ENCODE measurements at places on chromosomes 11 and 22. TPM values are rescaled to one million over a fixed set of nuclear protein-coding genes. Genes with fewer than 3 reads are reported as not detected.

GRCh38 chr11:112087212-112087611 is 539 bp downstream of the SDHD start:
- DNase-seq: no peak

GRCh38 chr22:26558248-26558895 is 31.6 kb downstream of the TPST2 start:
- DNase-seq: no peak

DNA sequence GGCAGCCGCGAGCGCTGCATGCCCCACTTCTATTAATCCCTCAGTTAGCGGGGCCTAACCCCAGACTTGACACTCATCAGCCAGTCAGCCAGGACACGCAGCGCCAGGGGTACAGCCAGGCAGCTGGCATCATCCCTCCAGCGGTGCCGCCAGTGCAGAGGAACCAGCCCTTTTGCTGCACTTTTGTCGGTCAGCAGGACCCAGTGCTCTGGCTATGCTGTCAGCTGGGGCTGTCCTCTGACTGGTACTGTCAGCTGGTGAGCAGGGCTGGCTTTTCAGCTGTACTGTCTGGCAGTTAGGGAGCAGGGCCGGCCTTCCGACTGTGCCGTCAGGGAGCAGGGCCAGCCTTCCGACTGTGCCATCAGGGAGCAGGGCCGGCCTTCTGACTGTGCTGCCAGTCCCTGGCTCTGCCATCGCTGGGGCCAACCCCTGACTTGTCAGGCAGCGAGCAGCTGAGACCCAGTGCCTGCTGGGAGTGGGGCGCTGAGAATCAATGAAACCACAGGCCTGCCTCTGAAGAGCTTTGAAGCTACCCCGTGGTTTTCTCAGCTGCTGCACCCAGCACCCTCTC is 115.4 kb downstream of the KIAA1671 start:
- no peak for DNase-seq

DNA sequence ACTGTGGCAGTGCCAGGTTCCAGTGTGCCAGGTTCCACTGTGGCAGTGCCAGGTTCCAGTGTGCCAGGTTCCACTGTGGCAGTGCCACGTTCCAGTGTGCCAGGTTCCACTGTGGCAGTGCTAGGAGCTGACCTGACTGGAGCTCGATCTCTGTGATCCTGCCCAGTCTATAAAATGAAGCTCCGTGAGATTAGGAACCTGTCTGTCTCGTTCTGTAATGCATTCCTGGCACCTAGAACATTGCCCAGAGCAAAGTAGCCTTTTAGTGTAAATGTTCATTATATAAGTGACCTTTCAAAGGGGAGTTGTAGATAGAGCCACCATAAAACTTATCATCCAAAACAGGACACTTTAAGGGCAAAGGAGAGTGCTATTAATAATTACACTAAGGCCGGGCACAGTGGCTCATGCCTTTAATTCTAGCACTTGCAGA is 36.0 kb downstream of the ART5 start:
- no peak for DNase-seq

TEX54 gene
- not detected for total RNA-seq

- DNase-seq: no peak
These were observed 636 bp upstream of the PHOX2A start for GRCh38 chr11:72244361-72245262.

DNA sequence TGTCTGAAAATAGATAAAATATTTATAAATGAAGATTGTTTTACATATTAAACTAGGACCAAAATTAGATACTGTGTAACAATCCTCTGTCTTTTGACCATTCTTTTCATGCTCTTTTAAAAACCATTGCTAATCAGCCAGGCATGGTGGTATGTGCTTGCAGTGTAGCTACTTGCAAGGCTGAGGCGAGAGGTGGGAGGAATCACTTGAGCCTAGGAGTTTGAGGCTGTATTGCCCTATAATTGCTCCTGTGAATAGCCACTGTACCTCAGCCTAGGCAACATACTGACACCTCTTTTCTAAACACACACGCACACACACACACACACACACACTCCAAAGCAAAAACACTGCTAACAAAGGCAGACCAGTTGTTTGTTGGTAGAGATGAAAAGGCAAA is 259.2 kb downstream of the JRKL start:
- no peak for DNase-seq

DNA sequence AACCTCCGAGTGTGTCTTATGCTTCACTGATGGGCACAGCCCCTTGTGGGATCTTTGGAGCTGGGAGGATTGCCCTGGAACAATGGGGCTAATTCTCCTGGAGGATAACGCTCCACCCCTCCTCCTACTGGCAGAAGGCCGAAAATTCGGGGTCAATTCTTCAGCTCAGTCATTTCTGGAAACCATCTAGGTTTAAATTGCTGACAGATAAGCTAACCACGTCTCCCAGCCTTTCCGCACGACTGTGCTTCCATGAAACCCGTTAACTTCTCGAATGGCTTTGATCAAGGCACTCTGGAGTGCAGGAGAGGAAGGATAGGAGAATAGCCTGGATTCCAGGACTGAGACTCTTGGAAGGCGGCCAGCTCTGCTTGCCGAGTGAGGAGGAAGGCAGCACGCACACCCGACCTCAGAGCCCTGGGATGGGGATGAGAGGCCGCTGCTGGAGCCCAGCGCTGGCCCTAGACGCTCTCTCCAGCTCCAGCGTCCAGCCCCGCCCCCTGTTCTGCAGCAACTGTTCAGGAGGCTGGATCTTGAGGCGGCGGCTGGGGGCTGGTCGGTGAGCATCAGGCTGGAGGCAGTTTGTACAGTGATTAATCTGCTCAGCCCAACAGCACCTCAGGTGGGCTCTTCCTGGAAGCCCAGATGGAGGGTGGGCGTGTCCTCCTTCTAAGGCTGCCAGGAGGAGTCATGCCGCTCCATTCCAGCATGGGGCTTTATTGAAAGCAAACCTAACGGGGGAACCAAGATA is 176.7 kb upstream of the NCAM1 start:
- no peak for DNase-seq

PKNOX2 gene
- 2.8 TPM for total RNA-seq

SLC43A3 gene
- 44.5 TPM for total RNA-seq

GRCh38 chr22:25883482-25884033 is 141.6 kb downstream of the MYO18B start:
- DNase-seq: no peak

CCDC87 gene
- not detected for total RNA-seq

DNA sequence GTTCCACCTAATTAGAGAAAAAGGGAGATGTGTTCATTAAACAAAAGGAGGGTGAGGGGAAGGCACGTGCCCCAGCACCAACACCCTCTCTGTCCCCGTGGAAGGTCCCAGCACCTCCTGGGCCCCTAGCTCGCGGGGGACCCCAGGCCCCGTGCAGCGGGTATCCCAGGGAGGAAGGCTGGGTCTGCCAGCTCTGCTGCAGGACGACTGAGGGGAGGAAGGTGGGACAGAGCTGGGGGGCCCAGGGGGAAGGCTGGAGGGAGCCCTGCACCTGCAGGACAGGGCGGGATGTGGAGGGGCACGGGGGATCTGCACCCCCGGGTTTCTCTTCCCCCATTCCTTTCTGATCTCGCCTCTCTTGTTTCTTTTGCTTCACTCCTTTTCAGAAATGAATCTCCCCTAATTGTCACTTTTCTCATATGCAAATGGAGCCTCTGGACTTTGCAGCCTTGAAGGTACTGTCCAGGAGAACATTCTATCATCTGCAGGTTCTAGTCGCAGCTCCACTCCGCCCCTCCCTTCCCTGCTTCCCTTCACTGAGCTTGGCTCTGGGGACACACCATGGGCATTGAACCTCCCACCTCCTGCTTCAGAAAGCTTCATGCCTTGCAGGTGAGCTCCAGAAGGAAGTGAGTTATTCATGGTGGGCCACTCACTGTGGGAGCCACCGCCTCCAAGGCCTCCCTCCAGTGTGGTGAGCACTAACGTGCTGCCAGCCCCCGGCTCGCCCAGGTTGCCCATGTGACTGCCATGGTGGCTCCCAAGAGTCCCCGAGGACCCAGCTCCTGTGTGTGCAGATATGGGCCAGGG is 111.0 kb downstream of the ST3GAL4 start:
- no peak for DNase-seq

GRCh38 chr22:44809456-44809855 is 57.1 kb downstream of the ARHGAP8 start:
- no peak for DNase-seq

- no peak for DNase-seq
These were observed 16.6 kb downstream of the PAK1 start for GRCh38 chr11:77457340-77457739.

DNA sequence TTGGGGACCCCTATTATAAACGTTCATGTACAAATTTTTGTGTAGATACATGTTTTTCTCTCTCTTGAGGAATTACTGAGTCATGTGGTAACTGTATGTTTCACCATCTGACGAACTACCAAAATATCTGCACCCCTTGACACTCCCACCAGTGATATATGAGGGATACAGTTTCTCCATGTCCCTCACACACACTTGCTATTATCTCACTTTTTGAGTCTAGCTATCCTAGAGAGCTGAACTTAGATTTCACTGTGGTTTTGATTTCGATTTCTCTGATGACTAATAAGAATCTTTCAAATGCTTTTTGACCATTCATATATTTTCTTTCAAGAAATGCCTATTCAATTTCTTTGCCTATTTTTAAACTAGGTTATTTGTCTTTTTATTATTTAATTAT is 200.2 kb downstream of the PGR start:
- DNase-seq: no peak

- no peak for DNase-seq
These were observed 91.4 kb upstream of the SYN3 start for GRCh38 chr22:33149611-33150010.

POTEH gene
- total RNA-seq: not detected

C11orf87 gene
- total RNA-seq: not detected

GRCh38 chr11:72119198-72119597 is 6.7 kb upstream of the ANAPC15 start:
- DNase-seq: no peak

GRCh38 chr11:128763224-128763623 is 69.4 kb downstream of the FLI1 start:
- DNase-seq: no peak

ARHGAP8 gene
- total RNA-seq: 6.9 TPM

GAS2 gene
- total RNA-seq: 2.4 TPM

ZW10 gene
- 15.0 TPM for total RNA-seq

PTGDR2 gene
- total RNA-seq: 0.68 TPM

- DNase-seq: no peak
These were observed 35.3 kb upstream of the KCNJ11 start for GRCh38 chr11:17423533-17424310.

TAF10 gene
- 24.1 TPM for total RNA-seq

HORMAD2 gene
- not detected for total RNA-seq

PTPRCAP gene
- 4.3 TPM for total RNA-seq

OR10D3 gene
- total RNA-seq: not detected

DNA sequence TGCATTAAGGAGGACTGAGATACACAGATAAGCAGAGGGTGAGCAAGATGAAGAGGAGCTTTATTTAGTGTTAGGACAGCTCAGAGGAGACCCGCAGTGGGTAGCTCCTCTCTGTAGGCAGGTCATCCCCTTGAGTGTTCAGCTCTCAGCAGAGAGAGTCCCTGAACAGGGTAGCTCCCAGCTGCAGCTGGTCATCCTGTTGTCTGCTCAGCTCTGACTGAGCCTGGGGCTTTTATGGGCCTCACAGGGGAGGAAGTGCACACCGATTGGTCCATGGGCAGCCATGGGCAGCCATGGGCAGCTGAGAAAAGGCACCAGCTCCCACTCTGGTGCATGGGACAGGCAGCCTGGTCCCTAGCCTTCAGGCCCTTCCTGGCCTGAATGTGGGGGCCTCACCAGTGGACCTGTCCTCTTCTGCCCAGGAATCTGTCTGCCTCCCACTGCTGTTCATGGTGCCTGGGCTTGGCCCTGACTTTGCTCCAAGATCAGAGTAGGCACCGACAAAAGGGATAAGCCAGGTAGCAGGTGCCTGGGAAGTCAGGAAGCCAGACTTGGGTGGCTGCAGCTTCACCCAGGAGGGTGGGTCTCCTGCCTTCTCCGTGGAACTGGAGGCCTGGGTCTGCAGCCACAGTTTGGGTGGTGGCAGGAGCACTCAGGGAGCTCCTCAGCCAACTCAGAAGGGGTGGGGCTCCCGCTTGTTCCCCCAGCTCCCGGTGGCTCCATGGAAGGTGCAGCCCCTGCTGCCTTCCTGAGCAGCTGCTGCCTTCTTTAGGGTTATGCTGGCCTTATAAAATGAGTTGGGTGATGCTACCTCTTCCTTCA is 54.7 kb downstream of the MYEOV start:
- peak; percentile 24 for DNase-seq

DNA sequence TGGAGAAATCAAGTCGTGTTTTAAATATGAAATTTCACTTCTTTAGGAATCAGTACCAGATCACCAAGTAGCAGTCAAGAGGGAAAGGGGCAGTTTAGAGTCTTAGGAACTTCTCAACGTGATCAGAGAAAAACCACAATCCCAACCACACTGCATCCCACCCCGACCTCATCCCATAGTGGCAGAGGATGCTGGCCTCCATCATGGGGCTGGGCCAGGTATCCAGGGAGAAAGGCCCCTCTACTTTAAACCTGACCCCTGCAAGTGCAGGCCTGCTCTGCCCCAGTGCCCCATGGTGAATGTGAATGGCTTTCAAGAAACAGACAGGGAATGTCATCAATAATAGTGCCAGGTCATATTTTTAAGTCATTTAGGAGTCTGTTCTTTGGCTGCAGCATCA is 12.1 kb downstream of the CHST1 start:
- DNase-seq: no peak

DNA sequence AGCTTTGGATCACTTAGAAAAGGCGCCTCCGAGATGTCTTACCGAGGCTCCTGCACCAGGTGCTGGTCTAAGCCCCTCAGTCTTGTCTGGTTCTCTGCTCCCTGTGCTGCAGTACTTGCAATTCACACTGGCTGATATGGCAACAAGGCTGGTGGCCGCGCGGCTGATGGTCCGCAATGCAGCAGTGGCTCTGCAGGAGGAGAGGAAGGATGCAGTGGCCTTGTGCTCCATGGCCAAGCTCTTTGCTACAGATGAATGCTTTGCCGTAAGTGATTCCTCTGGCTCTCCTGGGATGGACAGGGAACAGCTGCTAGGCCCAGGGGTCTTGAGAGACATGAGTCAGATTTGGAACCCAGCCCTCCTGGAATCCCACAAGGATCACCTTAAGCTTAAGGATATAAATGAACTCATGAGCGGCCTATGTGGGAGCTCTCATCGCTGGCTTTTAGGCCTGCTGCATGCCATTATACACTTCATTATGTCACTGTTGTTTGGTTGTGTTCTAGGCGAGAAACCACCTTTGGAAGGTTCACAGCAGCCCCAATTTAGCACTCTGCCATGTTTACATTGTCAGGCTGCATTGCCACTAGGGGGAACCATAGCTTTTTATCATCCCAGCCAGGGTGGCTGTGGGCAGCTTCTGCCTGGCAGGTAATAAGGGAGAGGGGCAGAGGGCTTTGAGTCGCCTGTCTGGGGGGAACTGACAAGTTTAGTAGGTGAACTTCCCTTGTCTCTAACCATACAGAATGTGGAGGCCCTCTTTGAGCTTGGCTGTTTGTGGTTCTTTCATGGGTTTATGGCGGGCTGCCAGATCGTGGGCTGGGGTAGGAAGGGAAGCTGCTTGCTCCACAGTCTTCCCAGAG is 8.5 kb downstream of the ACAD8 start:
- DNase-seq: no peak

- no peak for DNase-seq
These were observed 383.3 kb downstream of the SHANK2 start for GRCh38 chr11:70869054-70869453.

Data from suprapubic skin (tissue), 4 donors.